ENCODE measurements at places on chromosomes 4 and X.

- no peak for DNase-seq
Observed at GRCh38 chr4:17780501-17781299, 721 bp downstream of the FAM184B start.

DNA sequence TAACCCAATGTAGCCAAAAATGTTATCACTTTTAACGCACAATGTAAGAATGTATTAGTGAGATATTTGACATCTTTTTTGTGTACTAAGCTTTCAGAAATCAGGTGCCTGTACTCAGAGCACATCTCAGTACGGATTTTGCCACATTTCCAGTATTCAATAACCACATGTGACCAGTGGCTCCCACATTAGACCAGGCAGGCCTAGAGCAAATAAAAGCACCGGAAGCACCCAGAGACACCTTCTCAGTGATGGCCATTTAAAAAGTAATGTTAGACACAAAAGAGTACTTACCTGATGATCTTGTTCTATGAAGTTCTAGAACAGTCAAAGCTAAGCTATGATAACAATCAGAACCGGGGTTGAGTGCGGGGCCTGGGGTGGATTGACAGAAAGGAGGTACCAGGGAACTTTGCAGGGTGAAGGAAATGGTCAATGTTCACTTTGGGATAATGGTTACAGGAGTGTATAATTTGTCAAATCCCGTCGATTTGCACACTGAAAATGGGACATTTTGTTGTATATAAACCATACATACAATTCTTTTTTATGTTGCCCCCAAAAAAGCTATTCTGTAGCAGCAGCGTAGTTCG, 1.2 kb downstream of the CTPS2 start:
- DNase-seq: no peak

- DNase-seq: no peak
Observed at GRCh38 chr4:152029631-152030030, 268.8 kb upstream of the GATB start.

DNA sequence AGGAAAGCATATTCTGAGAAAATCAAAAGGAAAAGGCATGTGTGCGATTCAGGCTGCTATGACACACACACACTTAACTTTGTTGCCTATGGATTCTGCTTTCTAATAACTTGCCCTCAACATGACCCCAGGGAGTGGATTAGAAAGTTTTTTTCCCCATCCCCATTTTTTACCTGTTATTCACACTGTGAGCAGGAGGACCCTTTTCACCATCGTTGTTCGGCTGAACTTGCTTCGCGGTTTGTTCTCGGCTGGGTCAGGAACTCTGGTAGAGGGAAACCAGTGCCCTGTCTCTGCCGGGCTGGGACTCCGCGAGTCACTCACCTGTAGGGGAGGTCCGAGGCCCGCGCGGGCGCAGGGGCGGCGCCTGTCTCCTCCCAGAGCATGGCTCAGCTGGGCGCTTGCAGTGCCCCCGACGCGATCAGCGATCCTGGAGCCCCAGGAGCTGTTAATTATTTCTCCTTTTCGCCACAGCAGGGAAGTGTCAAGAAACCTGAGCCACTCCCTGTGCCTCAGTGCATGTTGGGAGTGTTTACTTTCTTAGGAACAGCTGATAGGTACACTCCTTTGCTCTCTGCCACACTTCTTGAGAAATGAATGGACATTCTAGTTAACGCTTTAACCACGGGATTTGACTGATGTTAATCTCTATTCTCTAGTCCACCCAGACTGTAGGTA, at the start of gene RASSF6:
Gene RASSF6, minus strand, starts transcription at position 322 of the 678 bp plus-strand sequence. CDS start 8,641 bp downstream, outside the sequence.
- no peak for DNase-seq

GRCh38 chrX:54043056-54043455, 1.2 kb downstream of the PHF8 start:
- DNase-seq: no peak

DNA sequence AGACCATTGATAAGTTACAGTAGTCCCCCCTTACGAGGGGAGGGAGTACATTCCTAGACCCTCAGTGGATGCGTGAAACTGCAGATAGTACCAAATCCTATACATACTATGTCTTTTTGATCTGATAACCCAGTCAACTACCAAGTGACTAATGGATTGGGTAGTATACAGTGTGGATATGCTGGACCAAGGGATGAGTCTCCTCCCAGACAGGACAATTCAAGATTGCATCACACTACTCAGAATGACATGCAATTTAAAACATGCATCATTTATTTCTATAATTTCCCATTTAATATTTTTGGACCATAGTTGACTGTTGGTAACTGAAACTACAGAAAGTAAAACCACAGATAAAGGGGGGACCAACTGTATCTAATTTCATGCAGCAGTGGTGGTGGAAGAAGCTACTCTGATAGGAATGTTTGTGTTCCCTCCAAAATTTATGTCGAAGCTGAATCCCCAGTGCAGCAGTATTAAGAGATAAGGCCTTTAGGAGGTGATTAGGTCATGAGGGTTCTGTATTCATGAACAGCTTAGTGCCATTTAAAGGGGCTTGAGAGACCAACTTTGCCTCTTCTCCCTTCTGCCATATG, 11.9 kb downstream of the HADH start:
- no peak for DNase-seq

GRCh38 chr4:127071443-127071842, 561.3 kb upstream of the INTU start:
- no peak for DNase-seq

DNA sequence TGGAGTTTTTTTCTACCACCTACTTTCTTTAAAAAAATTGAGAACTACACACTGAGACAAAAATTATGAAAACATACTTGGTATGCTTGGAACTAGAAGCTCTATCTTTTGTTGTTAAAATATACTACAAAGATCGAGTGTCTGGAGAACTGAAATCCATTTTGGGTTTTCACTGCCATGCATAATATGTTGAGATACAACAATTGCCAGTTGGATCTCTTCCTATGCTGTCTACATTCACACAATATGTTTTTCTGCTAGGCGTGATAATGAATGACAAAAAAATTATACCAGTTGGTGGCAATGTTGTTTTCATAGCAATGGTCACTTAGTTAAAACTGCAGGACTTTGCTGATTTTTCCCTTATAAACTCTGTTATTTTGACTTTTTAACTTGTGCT, 605.4 kb upstream of the LCORL start:
- DNase-seq: no peak

- no peak for DNase-seq
Observed at GRCh38 chr4:85477534-85477933, 2.6 kb downstream of the ARHGAP24 start.

- DNase-seq: peak; percentile 82
Observed at GRCh38 chrX:10111364-10112148, 45.2 kb upstream of the CLCN4 start.

GRCh38 chrX:18426004-18426320, 554 bp downstream of the CDKL5 start:
- DNase-seq: no peak

GRCh38 chr4:64581422-64581821, 172.2 kb upstream of the TECRL start:
- DNase-seq: no peak

DNA sequence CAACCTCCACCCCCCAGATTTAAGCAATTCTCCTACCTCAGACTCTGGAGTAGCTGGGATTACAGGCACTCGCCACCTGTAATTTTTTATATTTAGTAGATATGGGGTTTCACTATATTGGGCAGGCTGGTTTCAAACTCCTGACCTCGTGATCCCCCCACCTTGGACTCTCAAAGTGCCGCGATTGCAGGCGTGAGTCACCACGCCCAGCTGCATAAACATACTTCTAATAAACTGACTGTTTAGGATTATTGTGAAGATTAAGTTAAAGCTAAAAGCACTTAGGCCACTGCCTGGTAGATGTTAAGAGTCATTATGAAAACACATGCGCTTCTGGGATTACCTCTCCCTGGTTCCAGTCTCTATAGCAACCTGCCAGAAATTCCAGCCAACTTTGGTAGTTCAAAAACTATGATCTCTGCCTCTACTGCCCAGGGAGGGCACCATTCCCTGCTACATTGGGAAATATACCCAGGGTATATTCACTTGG, 30.2 kb upstream of the GRIA3 start:
- no peak for DNase-seq

- DNase-seq: no peak
Observed at GRCh38 chr4:24677909-24678308, 93.6 kb upstream of the DHX15 start.

GRCh38 chrX:10112510-10112909, 44.3 kb upstream of the CLCN4 start:
- no peak for DNase-seq

DNA sequence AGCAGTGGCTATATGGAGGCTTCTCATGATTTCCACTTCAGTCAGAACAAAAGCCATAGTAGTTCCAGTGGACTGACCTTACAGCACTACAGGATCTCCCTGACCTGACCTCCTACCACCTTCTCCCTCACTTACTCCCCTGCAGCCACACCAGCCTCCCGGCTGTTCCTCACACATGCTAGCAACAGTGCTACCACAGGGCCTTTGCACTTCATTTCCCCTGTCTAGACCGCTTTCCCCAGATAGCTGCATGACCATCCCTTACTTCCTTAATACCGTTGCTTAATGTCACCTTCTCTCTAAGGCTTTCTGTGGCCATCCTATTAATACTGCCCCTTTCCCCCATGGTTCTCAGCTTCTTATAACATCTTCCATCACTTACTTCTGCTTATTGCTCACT, 13.1 kb downstream of the GPKOW start:
- no peak for DNase-seq

GRCh38 chr4:472881-473569, 25.9 kb downstream of the ZNF721 start:
- DNase-seq: peak; percentile 9

DNA sequence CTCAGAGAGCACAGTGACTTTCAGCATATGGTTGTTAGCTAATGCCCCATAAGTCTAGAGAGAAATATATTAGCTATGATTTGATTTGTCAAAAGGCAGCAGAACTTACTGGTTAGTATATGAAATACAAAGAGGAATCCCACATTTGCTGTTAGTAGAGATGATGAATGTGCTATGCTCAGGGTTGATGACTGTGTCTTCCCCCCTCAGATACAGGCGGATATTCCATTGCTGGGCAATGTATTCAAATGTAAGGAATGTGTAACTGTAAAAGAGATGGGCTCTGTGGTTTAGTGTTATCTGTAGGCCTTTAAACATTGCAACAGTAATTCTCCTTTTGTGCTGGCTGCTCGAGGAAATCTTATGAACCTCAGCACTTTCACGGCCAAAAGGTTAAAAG, 528.9 kb upstream of the ARX start:
- no peak for DNase-seq

DNA sequence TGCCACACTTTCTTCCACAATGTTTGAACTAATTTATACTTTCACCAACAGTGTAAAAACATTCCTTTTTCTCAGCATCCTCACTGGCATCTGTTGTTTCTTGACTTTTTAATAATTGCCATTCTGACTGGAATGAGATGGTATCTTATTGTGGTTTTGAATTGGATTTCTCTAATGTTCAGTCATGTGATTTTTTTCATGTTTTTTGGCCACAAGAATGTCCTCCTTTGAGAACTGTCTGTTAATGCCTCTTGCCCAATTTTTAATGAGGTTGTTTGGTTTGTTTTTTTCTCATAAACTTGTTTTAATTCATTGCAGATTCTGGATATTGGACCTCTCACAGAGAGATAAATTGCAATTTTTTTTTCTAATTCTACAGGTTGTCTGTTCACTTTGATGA, 1195.2 kb downstream of the TECRL start:
- no peak for DNase-seq

GRCh38 chrX:330726-331150, 12.1 kb upstream of the GTPBP6 start:
- DNase-seq: peak; percentile 61

- no peak for DNase-seq
Observed at GRCh38 chrX:16923157-16923556, 23.3 kb upstream of the REPS2 start.

DNA sequence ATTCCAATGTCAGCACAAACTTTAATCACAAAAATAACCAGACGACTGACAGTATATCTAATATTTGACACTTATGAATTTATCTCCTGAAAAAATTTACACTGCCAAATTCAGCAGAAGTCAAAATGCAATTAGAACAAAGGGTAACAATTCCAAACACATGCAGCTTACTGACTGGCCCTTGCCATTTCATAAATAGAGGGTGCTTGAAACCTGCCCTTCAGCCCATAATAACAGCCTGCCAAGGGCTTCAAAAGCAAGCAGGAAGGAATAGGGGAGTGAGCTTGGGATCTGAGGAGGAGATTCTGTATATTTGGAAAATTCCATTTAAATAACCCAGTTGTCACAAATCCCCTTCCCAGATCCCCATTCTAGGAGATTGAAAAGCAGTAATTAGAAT, 66.1 kb upstream of the IQCM start:
- no peak for DNase-seq

GRCh38 chrX:19761554-19762295, 125.7 kb downstream of the SH3KBP1 start:
- DNase-seq: no peak

- DNase-seq: no peak
Observed at GRCh38 chr4:152479428-152480026, 56.4 kb downstream of the FBXW7 start.

- no peak for DNase-seq
Observed at GRCh38 chr4:44738615-44739014, 12.3 kb upstream of the GNPDA2 start.

DNA sequence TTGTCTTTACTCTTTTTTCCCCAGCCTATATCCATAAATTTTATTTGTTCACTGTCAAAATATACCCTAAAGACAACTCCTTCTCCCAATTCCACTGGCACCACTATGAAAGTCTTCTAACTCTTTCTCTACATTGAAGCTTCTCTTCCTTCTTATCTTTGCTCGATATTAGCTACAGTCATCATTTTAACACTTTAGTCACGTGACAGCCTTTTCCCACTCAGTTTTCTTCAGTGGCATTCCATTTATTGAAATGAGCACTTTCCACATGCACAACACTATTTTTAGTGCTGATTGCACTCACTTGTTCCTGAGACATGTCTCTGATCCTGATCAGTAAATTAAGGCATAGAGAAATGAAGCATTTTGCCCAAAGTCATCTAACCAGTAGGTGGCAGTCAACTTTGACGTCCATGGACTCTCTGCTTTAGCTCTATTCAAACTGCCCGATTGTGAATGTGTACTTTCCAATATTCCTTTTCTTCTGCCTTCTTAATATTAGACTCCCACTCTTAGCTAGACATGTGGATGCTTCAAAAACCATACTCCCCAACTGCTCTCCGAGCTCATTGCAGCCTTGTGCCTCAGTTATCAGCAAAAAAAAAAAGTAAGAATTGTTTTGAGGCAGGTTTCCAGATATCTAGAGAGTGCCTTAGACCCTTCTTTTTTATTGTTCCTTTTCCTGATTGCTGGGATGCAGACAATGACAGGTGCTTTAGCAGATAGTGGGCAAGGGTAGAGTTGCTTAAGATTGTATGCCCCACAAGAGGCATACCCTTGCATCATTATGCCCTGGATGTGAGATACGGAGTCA, 394.4 kb upstream of the ADGRL3 start:
- no peak for DNase-seq

GRCh38 chr4:152265149-152265621, 270.7 kb downstream of the FBXW7 start:
- DNase-seq: no peak

DNA sequence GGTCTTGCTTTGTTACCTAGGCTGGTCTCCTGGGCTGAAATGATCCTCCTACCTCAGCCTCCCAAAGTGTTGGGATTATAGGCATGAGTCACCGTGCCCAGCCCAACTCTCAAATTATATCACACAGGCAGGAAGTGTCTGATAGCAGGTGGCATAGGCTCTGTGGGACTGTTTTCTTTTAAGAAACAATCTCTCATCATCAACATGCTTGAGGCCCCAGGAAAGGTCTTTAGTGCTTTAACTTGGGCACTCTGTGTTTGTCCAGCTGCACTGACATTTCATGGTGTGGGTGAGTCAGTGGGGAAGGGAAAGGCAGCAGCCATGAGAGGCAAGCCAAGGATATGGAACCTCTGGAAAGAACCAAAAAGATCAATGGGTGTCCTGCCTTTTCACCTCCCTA, 88.1 kb upstream of the TSPAN5 start:
- no peak for DNase-seq
